ENCODE measurements at places on chromosomes 1 and 21.
A peak's percentile ranks its signal among the peaks of the same experiment; 100 is the strongest.

GRCh38 chr1:211371406-211372105 is 44.9 kb downstream of the TRAF5 start:
- no peak for DNase-seq

DNA sequence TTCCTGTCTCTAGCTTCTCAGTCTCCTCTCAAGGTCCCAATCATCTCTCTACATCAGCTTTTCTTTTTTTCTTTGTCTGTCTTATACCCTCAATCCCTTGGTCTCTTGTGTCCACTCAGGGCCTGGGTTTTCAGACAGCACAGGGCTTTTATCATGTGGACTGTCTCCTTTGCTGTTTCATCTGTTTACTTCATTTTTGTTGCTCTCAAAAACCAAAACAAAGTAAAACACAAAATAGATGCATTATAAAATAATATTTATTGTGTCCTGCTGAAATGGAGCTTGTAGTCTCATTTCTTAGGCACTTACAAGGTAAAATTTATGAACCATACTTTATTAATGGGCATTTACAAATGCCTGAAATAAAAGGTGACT is 17.8 kb upstream of the SLAMF6 start:
- DNase-seq = no peak

GRCh38 chr1:156111355-156111962 is 3.1 kb upstream of the LMNA start:
- no peak for DNase-seq

DNA sequence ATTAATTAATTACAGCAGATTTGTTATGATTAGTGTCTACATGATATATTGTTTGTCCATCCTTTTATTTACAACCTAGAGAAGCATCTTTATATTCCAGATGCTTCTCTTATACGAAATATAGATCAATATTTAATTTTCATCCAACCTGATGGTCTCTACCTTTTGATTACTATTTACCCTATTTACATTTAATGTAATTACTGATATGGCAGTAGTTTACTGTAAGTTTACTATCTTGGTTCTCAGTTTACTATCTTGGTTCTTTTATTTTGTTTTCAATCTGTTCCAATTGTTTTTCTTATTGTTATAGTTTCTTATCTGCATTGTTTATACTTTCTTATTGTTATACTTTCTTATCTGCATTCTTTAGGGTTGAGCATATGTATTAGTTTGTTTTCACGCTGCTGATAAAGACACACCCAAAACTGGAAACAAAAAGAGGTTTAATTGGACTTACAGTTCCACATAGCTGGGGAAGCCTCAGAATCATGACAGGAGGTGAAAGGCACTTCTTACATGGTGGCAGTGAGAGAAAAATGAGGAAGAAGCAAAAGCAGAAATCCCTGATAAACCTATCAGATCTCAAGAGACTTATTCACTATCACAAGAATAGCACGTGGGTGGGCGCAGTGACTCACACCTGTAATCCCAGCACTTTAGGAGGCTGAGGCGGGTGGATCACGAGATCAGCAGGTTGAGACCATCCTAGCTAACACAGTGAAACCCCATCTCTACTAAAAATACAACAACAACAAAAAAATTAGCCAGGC is 28.9 kb downstream of the FAF1 start:
- DNase-seq = peak; percentile 69

DNA sequence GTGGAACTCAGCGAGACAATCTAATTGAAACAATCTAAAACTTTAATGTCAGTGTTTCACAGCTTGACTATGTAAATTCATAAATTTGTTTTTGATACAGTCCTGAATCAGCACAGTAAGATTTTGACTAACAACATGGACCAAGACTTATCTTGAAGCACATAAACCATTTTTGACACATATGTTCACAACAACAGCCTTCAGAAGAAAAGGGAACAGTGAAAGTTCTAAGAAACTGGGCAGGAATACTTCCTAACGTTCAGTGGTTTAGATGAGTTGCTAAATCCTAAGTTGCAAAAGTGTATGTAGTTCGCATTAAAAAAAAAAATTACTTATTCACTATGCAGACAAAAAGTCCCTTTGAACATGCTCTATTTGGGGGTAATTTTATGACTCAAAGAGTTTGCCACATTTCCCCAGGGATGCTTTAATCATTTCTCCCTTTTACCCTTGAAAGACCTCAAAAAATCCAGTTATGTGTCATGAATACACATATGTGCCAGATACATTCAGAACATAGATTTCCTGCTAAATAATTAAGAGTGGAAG is 120.2 kb downstream of the MRPL39 start:
- no peak for DNase-seq

DNA sequence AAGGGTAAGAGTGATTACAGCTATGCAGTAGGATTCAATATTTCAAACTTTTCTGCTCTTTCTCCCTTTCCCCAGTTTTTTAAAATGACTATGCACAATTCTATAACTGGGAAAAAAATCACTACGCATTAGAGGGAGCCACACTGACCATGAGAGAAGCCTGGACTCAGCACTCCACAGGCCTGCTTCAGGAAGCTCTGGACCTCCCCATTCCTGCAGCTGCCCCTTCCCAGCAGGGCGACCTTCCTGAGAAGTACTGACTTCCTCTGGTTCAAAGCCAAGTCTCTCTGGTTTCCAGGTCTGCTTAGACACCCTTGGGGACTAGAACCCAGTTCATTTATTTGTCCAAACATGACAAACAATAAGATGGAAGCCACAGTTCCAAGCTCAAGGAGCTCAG is 42.0 kb upstream of the CLSTN1 start:
- DNase-seq = no peak

GRCh38 chr1:215779729-215780128 is 212.6 kb downstream of the KCTD3 start:
- DNase-seq = no peak

DNA sequence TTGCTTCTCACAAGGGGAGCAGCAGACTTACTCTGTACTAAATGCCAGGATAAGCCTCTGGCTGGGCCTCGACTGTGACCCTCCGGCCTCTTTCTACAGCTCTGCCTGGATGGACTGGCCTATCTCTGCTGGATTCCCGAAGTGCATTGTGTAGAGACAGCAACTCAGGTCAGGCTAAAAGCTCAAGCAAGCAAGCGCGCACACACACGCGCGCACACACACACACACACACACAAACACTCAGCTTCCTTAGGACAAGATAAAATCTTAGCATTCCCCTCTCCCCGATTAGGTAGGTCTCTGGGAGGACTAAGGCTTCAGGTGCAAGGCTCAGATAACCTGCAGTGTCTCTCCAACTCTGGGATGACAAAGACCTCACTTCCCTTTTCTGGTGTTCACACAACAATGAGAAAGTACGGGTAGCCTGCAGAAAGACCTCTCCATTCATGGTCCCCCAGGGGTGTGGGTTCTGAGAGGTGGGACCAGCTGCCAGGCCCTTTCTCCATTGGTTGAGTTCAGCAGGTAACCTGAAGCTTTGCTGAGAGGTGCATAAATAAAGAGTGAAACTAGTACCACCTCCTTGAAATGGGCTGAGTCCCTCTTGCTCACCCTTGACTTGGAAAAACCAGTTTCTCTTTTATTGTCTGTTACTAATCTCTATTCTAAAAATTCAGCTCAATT is 155.1 kb upstream of the CAMK1G start:
- DNase-seq = no peak

- DNase-seq = no peak
These were observed 194.7 kb downstream of the AK5 start for GRCh38 chr1:77476475-77476874.

GRCh38 chr1:150749720-150750311 is 15.8 kb downstream of the CTSS start:
- no peak for DNase-seq

- DNase-seq = no peak
These were observed 134.4 kb downstream of the S1PR1 start for GRCh38 chr1:101371259-101371658.

Data from head of caudate nucleus (tissue), 42 donors.